ENCODE measurements at places on chromosomes 6 and 20. TPM values are rescaled to one million over a fixed set of nuclear protein-coding genes. Genes with fewer than 3 reads are reported as not detected.

The NRSN1 gene
- total RNA-seq: not detected

The NUDT3 gene
- total RNA-seq: 14.0 TPM

The TMEM200A gene
- total RNA-seq: 0.64 TPM

GRCh38 chr6:135228486-135228885 is 47.4 kb downstream of the MYB start:
- DNase-seq: no peak

- no peak for DNase-seq
Observed at GRCh38 chr20:35661053-35661452, 3.6 kb downstream of the CPNE1 start.

DNA sequence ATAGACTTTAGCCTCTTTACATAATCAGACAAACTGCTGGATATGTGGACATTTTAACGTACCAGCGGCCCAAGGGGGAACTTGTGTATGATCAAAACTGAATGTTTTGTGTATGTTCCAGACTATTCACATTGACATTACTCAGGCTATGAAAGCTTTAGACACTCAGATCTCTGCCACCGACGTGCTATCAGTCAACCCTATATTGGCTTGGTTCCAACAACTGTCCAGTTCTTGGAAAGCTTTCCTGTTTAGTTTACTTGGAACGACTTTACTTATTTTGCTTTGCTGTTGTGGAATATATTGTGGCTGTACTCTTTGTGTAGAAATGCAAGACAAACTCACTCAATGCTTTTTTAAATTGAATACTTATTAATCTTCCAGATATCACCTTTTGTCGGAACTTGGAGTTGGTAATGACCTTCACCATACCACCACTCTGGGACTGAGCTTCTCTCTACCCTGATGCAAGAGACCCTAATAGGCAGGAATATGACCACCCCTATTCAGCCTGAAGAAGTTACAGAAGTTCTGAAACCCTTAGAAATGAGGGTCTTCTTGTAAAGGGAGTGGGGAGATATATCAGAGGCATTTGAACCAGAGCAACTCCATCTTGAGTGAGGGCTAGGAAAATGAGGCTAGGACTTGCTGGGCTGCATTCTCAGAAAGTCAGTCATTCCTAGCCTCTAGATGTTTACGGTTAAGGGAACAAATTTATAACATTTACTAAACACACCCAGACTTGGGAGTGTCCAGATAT is 49.0 kb upstream of the PAX1 start:
- no peak for DNase-seq

DNA sequence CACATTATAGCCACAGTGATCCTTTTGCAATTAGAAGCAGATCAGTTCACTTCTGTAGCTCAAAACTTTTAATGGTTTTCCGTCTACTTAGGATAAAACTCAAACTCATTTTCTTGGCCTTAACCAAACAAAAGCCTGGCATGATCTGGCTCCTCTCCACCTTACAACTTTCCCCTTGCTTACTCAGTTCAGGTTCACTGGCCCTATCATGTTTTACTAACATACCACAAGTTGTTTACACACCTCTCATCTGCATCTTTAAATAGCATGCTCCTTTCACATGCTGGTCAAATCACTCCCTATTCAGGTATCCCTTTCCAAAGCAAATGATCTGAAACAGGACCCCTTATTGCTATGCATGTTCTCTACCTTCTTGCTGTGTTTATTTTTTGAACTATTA is 191.4 kb upstream of the FAM83B start:
- DNase-seq: no peak

GRCh38 chr6:105648276-105648675 is 245.4 kb upstream of the PREP start:
- no peak for DNase-seq

GRCh38 chr20:43771503-43772190 is 44.8 kb upstream of the GTSF1L start:
- peak; percentile 68 for DNase-seq

The ZDHHC14 gene
- total RNA-seq: 5.2 TPM

DNA sequence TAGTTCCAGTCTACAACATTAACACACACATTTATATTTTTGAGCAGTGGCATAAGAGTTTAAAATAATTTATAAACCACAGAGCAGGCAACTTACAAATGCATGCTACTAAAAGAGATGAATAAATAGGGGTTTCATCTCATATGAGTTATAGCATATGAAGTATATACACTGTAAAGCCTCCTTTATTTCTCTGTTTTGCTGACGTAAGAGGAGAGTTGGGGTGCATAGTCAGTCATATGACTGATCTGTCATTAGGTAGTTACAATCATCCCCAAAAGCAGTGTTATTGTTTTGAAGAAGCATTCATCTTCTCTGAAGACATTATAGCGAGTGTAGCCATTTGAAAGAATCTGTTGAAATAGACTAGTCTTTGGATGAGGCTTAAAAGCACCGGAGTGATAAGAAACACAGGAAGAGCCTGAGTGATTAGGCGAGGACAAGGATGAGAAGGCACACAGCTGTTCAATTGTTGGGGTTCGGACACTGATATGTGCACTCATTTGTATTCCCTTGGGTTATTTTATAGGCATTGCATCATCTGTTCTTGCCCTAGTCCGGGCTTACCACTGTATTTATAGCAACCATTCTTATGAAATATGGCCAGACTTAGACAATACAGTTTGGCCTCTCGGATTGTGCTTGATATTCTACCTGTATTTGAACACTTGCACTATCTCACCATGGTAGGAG is 325.7 kb downstream of the SAMD5 start:
- no peak for DNase-seq

The TRIM40 gene
- total RNA-seq: not detected

The TMEM151B gene
- total RNA-seq: 0.10 TPM

The CD83 gene
- 3.3 TPM for total RNA-seq

DNA sequence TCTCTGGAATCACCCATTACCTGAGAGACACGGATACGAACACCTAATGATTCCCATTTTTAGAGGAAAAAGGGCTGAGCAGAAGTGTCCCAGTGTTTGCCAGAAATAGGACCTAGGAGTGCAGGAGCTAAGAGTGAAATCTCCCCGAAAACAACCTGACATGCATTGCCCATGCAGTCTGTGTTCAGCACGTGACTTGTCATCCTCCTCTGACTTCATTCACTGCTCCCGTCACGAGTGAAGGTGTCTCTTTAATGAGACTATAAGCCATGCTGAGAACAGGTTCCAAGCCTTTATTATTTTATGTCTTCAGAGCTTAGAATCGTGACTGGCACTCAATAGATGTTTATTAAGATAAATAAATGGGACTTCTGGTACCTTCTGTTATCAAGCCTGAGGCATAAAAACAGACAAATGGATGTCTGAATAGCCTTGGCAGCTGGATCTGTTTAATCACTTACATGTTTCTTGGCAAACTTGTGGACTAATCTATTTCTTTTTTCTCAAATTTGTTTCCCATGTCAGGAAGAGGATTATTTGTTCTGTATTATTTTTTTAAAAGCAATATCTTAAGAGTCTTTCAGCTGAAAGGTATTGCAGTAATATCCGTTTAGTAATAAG is 3.7 kb upstream of the MLIP start:
- DNase-seq: peak; percentile 33

The RHAG gene
- not detected for total RNA-seq

The TPX2 gene
- total RNA-seq: 5.9 TPM

GRCh38 chr6:79810185-79810705 is 137.1 kb downstream of the ELOVL4 start:
- no peak for DNase-seq

- DNase-seq: no peak
Observed at GRCh38 chr20:36606158-36607066, 833 bp downstream of the RAB5IF start.

The SMLR1 gene
- total RNA-seq: not detected

The KDM1B gene
- 24.8 TPM for total RNA-seq

DNA sequence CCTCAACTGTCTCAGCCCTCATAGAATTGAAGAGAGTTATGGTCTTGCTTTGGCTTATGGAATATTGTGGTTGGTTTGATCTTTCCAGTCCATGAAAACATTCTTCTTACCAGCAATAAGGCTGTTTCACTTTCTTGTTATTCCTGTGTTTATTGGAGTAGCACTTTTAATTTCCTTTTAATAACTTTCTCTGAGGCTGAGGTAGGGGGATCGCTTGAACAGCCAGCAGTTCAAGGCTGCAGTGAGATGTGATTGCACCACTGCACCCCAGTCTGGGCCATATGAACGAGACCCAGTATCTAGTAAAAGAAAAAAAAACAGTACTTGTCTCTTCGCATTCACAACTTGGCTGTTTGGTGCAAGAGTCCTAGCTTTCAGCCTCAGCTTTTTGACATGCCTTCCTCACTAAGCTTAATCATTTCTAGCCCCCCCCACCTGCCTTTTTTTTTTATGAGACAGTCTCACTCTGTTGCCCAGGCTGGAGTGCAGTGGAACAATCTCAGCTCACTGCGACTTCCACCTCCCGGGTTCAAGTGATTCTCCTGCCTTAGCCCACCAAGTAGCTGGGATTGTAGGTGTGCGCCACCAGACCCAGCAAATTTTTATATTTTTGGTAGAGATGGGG is 70.5 kb downstream of the NCOA3 start:
- DNase-seq: no peak

The RBL1 gene
- 4.5 TPM for total RNA-seq

The CLVS2 gene
- total RNA-seq: 1.3 TPM

DNA sequence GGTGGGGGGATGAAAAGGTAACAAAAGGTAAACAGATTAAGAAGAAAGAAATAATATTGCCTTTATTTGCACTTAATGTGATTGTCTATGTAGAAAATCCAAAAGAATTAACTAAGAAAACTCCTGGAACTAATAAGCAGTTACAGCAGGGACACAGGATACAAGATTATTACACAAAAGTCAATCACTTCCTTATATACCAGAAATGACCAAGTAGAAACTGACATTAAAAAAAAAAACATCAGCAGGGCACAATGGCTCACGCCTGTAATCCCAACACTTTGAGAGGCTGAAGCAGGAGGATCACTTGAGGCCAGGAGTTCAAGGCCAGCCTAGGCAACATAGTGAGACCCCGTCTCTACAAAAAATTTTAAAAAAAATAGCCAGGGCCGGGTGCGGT is 123.2 kb upstream of the RIPOR2 start:
- DNase-seq: no peak

DNA sequence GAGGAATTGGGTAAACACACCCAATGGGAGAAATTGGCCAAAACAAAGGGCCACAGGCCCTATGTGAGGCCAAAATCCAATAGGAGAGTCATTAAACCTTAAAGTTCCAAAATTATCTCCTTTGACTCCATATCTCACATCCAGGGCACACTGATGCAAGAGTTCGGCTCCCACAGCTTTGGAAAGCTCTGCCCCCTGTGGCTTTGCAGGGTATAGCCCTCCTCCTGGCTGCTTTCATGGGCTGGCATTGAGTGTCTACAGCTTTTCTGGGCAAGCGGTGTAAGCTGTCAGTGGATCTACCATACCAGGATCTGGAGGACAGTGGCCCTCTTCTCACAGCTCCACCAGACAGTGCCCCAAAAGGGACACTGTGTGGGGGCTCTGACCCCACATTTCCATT is 160.5 kb downstream of the ADGRG6 start:
- DNase-seq: no peak

GRCh38 chr6:136365776-136366354 is 76.2 kb upstream of the BCLAF1 start:
- DNase-seq: peak; percentile 62

- no peak for DNase-seq
Observed at GRCh38 chr6:140063021-140063399, 688.6 kb upstream of the CITED2 start.

DNA sequence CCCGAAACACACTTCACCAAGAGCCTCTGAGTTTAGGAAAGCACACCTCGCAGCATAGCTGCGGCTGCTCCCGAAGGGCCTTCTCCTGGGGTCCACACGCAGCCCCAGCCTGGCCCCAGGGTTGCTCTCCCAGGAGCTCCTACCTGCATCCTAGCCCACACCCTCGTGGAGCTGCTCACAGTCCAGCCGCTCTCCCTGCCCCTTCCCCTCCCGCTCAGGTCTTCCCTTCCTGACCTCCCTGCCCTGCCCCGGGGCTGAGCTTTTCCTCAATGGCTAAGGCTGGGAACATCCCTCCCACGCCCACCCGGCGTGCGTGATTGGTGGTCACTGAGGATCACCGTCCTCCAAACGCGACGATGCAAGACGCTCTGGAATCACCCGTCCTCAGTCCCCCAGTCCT is 205.8 kb downstream of the FNDC1 start:
- DNase-seq: no peak

DNA sequence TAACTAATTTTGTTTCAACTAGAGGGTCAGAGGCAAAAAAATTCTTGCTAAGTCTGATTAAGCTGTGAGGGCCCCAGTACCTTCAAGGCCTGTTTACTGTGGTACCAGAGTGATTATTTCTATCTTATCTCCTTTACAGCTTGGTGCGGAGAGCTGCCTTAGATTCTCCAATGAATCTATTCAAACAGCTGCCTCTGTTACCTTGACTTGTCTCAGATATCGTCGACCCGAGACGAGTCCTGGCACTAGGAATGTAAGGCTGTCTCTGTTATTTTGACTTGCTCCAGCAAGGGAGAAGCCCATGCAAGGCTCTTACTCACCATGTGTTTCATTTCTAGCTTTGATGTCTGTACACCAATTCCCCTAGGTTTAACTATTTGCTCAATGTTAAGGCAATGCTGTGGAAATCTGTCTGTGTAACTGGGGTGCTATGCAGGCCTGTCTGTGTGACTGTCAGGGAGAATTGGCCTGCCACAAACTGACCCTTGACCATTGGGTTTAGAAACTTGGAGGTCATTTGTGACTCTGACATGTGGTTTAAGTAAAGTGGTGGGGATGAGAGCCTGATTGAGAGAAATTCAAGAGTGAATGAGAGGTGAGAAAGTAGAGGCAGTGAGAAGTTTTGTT is 10.4 kb upstream of the FKBPL start:
- no peak for DNase-seq

DNA sequence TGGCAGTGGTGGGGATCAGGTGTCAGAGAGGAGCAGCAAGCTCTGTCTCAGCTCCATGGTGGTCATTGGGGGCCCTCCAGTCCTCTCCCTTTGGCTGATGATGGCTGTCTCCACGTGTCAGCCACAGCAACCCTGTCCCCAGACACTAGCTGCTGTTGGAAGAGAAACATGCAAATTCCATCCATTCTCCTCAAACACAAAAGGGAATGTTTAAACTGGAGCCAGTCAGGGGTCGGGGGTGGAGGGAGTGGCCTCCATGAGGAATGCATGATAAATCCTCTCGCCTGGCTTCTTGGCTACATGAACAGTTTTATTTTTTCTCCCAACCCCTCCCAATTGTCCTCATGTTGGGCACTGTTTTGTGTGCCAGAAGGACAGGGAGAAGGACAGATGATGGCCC is 86.4 kb downstream of the EDN3 start:
- no peak for DNase-seq

GRCh38 chr20:35575958-35576357 is 34.1 kb downstream of the ERGIC3 start:
- no peak for DNase-seq

- no peak for DNase-seq
Observed at GRCh38 chr6:143224516-143224915, 163.8 kb downstream of the AIG1 start.

GRCh38 chr20:24906806-24907205 is 42.3 kb upstream of the CST7 start:
- DNase-seq: no peak

GRCh38 chr6:30725713-30726505 is 5.8 kb downstream of the TUBB start:
- no peak for DNase-seq

The SLC22A7 gene
- total RNA-seq: not detected
